Urothelium cell line (cell line): ENCODE measurements at places on chromosomes 1 and 21.

- DNase-seq, result no peak
These were observed 5.8 kb upstream of the MMEL1 start for GRCh38 chr1:2638466-2639115.

GRCh38 chr1:90761781-90762589 is 44.9 kb upstream of the BARHL2 start:
- DNase-seq, result peak; percentile 8

GRCh38 chr1:78650114-78650660 is 556 bp downstream of the IFI44 start:
- DNase-seq, result no peak

DNA sequence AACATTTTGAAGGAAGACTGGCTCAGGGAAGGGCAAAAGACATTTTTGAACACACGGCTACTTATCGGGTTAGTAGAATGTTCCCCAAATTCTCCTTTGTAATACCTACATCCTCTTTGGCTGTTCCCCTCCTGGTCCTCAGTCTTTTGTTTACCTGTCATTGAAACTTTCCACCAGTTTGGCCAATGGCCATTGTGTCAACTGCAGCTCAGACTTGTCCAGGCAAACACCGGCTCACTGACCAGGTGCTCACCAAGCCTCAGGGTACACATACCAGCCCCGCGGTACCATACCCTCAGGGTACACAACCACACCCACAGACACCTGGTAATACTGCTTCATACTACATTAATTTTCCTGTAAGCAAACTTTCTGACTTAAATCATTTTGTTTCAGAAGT is 84.8 kb upstream of the ZNF648 start:
- no peak for DNase-seq

DNA sequence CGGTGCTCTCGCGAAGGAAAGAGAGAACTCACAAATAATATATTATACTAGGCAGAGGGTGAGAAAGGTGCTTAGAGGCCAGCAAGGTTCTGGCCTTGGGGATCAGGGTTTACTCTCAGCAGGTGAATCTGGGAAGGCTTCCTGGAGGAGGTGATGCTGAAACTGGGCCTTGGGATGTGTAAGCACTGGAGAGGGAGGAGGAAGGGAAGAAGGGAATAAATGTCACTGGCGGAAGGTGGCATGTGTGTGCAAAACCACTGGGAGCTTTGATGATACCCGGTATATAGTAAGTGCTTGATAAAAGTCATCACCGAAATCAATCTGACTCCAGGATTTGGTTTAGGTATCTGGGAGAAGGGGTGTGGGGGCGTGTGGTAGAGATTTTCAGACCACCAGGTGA is 24.4 kb downstream of the SPSB1 start:
- DNase-seq, result no peak

DNA sequence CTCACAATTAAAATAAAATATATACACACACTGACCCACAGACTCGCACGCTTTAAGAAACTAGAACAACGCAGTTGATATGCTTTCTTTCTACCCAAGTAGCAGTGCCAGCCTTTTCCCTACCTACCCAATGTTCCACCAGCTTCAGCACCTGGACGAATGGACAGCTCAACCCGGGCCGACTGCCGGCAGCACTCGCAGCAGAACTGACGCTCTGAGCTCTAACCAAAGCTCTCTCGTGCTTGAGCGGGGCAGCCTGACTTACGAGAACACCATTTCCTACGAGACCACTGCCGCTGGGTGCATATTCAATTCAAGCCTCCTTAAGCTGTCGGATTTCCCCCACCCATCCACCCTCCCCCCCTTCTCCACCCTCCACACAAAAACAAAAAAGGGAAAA is 127.4 kb upstream of the DPYD start:
- DNase-seq, result peak; percentile 75

DNA sequence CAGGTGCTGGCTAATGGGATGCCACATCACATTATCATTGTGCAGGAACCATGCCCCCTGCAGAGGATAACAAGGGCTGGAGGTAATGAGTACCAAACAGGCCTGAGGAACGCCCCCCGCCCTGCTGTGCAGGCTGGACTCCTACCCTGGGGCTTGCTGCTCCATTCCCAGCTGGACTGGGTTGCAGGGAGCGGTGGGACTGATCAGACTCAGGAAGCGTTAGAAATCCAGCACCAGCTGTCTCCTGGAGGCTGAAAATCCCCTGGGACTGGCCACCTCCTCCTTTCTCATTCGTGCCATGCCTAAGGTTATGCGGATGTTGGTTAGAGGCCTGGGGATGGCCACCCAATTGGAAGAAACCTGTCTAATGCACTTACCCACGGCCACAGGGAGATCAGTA is 36.9 kb upstream of the POU3F1 start:
- no peak for DNase-seq

GRCh38 chr1:15405106-15405850 is 4.4 kb upstream of the EFHD2 start:
- no peak for DNase-seq

- peak; percentile 20 for DNase-seq
These were observed 11.2 kb downstream of the KIFAP3 start for GRCh38 chr1:170063109-170063826.
